ENCODE measurements at places on chromosomes 5 and 9.

DNA sequence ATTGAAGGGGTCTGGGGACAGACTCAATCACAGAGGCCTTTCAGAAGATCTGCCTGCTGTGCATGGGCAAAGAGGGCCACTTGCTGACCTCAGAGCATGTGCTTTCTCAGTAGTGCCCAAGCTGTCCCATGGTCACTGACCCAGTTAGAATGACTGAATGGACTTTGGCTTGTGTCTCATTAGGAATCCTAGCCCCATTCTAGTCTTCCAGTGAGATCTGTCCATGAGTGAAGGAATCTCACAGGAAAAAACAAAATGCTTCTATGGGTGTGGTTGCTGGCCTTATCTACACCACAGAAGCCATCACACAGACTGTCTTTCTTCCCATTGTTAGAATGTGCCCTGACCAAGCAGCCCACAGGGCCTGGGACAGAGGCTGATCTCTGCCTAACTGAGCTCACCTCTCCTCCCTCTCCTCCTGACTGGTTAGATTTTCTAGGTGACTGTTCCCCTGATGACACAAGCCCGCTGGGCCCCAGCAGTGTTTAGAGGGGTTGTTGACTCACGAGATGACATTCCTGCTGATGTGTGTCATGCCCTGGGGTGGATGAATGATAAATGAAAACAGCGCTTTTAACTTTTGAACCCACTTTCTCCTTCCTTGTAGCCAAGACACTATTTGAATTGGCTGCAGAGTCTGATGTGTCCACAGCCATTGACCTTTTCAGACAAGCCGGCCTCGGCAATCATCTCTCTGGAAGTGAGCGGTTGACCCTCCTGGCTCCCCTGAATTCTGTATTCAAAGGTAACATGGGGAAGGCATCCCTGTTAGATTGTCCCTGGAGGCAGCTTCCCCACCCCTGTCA is 24.8 kb downstream of the TGFBI start:
- no peak for DNase-seq

GRCh38 chr5:10634050-10634449 is 70.2 kb downstream of the ANKRD33B start:
- no peak for DNase-seq

- DNase-seq, result no peak
These were observed 243.3 kb upstream of the ACTBL2 start for GRCh38 chr5:57725658-57726504.

- no peak for DNase-seq
These were observed 1.6 kb downstream of the GOLGA2 start for GRCh38 chr9:128274245-128274644.

DNA sequence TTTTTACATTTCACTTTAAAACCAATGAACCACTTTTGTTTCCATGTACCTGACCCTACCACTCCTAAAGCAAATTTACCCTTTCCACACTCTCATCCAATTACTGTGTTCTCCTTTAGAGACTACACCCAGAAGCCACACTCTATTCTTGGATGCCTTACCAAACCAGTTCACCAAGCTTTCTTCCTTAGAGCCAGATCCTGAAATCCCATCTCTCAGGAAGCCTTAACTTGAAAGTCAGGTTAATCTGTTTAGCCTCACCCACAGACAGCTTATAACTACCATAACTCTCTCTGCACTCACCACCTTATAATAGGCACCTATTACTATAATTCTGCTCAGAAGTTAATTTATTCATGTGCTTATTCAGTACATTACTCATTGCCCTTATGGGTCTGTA is 4.3 kb downstream of the CSNK1A1 start:
- DNase-seq, result no peak

DNA sequence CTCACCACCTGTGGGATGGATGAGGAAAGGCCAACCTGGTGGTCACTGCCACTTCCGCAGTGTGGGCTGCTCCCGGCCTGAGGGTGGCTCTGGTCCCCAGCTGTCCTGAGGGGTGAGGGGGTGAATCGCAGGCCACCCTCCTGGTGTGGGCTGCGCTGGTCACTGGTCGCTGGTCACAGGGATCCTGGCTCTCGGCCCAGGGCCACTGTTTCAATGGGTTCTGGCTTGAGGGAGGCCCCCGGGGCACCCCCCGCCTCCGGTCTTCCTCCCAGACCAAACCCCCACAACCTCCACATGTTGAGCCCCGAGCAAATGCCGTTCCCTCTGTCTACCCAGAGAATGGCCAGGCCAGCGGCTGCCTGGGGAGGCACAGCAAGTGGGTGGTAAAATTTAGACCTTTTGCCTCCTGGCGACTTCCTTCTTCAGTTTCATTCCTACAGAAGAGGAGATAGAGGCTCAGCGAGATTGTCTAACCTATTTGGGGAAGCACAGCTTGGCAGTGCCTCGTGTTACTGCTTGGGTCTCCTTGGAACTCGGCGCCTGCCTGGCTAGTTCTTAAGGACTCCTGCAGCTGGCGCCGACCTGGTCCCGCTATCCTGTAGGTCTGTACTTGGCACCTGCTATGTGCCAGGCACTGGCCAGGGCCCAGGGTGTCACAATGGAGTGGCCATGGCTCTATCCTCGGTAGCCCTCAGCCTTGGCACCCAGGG is 48.2 kb downstream of the RXRA start:
- DNase-seq, result no peak

GRCh38 chr9:130111786-130112537 is 58.3 kb downstream of the GPR107 start:
- DNase-seq, result no peak

GRCh38 chr9:75889577-75889976 is 896 bp upstream of the PCSK5 start:
- DNase-seq, result no peak

DNA sequence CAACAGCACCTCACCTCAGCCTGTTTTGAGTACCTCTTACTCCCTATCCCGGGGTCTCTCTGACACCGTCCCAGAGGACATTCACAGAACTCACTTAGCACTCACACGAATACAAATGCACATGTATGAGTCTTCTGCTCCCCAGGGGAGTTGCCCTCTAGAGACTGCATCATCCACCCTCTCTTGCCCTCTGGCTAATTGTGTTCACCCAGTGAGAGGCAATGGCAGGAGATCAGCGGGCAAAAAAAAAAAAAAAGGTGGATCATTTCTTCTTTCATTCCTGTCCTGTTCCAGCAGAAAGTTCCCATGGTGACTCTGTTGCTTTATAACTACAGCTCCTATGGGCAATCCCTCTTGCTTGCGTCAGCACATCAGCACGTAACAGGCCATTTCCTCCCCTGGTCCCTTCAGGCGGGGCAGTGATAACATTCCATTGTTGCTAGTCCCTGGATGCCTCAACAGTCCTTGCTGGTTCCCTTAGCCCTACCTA is 23.5 kb upstream of the SNX2 start:
- DNase-seq, result no peak

- DNase-seq, result no peak
These were observed 76.0 kb upstream of the RNU6ATAC start for GRCh38 chr9:134240361-134240760.

DNA sequence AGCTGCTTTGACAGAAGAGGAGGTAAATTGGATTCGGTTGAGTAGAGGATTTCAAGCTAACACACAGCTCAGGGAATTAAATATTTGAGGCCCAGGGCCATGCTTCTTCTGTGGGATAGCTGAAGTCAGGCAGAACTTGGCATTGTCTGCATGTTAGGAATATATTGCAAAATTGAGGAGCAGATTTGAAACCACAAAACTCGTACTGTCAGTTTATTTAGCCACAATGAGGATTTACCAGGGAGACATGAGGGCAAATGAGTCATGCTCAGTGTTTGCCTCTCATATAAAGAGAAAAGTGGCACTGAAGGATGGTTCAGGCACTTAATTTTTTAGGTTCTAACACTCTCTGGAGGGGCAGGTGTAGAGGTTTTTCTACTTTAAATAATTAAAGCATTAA is 83.0 kb upstream of the PRLR start:
- no peak for DNase-seq

- DNase-seq, result no peak
These were observed 363.2 kb upstream of the SMC2 start for GRCh38 chr9:103730866-103731265.

DNA sequence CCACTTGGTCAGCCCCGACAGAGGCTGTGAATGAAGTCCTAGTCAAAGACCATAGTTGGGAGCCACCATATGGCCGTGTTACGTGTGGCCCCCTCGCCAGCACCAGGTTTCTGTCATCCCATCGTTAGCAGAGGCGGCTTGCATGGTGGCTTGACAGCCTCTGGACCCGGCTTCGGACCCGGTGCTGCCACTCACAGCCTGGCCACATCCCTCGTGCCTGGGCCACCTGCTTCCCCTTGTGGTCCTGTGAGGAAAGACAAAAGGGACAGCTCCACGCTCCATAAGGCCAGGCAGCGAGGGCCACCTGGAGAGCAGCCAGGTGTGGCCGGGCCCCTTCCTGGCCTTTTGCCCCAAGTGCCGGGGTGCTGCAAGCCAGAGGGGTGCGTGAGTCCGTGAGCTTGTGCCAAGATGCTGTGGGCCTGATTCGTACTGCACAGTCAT is 6.2 kb downstream of the NKD2 start:
- no peak for DNase-seq

- no peak for DNase-seq
These were observed 891.4 kb upstream of the C9orf72 start for GRCh38 chr9:28464481-28465216.

GRCh38 chr9:128685636-128686489 is 3.2 kb upstream of the SET start:
- DNase-seq, result peak; percentile 30

GRCh38 chr5:95826949-95827891 is 4.7 kb upstream of the GLRX start:
- DNase-seq, result no peak

DNA sequence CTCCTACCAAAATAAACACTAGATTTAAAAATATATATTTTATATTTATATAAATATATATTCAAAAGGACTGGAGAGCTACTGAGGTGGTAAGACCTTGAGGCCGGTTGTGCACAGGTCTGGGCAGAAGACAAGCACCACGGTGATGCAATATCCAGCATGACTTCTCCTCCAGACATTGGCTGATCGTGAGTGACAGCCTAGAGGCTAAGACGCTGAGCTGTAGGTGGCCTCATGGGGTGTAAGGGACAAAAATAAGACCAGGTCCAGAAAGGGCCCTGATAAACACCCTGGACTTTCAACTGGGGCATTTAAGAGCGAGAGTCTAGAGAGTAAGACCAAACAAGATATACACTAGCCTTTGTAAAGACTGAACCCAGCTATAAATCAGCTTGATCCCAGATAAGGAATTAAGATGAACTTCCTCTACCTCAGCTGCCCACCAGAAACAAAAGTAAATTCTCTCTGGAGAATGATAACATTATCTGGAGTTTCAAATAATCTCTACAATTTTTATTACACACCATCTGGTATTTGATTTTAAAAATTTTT is 14.2 kb upstream of the C5orf47 start:
- DNase-seq, result no peak

GRCh38 chr5:165309446-165309845 is 1804.0 kb downstream of the MAT2B start:
- no peak for DNase-seq

GRCh38 chr9:134339183-134339806 is 13.0 kb downstream of the RXRA start:
- no peak for DNase-seq

- DNase-seq, result no peak
These were observed 138.0 kb downstream of the ADAMTSL1 start for GRCh38 chr9:18611971-18612370.

- DNase-seq, result no peak
These were observed 55.3 kb downstream of the MAPKAP1 start for GRCh38 chr9:125651576-125652232.
